ENCODE measurements at places on chromosomes 7 and 10. TPM values are rescaled to one million over a fixed set of nuclear protein-coding genes. Genes with fewer than 3 reads are reported as not detected.

The ZNF727 gene
- 0.52 TPM for total RNA-seq

GRCh38 chr7:92598310-92598981 is 8.3 kb upstream of the FAM133B start:
- H3K4me1 ChIP-seq: no peaks in the 10 kb centered on the region
- H3K4me3 ChIP-seq: no peak overlapping the region
- H3K27ac ChIP-seq: no peak overlapping the region
- DNase-seq: no peak
- H3K36me3 ChIP-seq: no peaks in the 10 kb centered on the region
- no peaks in the 10 kb centered on the region for H3K27me3 ChIP-seq

- H3K27ac ChIP-seq: no peak overlapping the region
- no peak for DNase-seq
- H3K27me3 ChIP-seq: no peaks in the 10 kb centered on the region
Measured at GRCh38 chr10:124569623-124570470, 108.2 kb downstream of the LHPP start.

GRCh38 chr10:92419740-92420545 is 129.0 kb downstream of the MARCHF5 start:
- no peak overlapping the region for H3K4me3 ChIP-seq
- peaks cover 2% of the 10 kb centered on the region for H3K4me1 ChIP-seq
- H3K27ac ChIP-seq: no peak overlapping the region
- peak; percentile 17 for DNase-seq
- no peaks in the 10 kb centered on the region for H3K36me3 ChIP-seq
- peaks cover 39% of the 10 kb centered on the region for H3K27me3 ChIP-seq

DNA sequence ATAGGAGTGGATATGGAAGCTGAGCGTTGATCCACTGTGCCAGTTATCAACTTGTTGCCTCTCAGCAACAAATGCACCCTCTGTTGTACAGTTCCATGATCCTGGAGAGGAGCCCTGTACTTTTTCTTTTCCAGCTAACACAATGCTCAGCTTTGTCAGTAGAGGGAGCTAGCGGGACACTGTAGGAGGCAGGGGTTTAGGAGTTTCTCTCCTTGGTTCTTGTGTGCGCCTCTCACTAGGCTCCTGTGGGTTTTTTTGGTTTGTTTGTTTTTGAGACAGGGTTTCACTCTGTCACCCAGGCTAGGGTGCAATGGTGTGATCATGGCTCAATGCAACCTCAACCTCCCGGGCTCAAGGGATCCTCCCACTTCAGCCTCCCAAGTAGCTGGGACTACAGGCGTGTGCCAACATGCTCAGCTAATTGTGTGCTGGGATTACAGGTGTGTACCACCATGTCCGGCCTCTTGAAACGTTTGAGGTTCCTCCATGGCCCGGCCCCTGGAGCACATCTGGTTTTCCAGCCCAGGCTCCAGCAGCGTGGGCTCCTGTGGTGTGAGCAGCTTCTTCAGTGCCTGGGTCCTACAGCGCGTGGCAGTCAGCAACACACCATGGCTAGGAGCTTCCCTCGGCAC is 12.0 kb upstream of the MARVELD1 start:
- H3K36me3 ChIP-seq: no peaks in the 10 kb centered on the region
- no peak overlapping the region for H3K27ac ChIP-seq
- no peaks in the 10 kb centered on the region for H3K4me1 ChIP-seq
- H3K4me3 ChIP-seq: no peak overlapping the region

All from activated naive CD4-positive, alpha-beta T cell treated with anti-CD3 and anti-CD28 coated beads for 36 hours (primary cell).